Endothelial cell (in vitro differentiated cells): ENCODE measurements at places on chromosomes 3 and 15.
A peak's percentile ranks its signal among the peaks of the same experiment; 100 is the strongest.

DNA sequence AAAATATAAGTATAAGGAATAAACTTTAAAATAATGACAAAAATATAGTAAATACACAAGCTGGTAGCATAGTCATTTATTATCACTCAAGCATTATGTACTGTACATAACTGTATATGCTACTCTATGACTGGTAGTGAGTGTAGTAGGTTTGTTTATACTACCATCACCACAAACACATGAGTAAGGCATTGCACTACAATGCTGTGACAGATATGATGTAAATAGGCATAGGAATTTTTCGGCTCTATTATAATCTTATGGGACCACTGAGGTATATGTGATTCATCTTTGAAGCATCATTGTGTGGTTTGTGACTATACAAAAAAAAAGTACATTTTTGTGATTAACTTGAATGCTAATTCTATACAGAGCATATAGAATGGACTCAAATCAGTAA lies 35.3 kb upstream of the FBN1 start:
- DNase-seq: no peak

GRCh38 chr15:56736881-56737707 lies 3.8 kb upstream of the ZNF280D start:
- DNase-seq: no peak

- DNase-seq: no peak
These were observed 13.1 kb upstream of the LTF start for GRCh38 chr3:46477756-46478155.

DNA sequence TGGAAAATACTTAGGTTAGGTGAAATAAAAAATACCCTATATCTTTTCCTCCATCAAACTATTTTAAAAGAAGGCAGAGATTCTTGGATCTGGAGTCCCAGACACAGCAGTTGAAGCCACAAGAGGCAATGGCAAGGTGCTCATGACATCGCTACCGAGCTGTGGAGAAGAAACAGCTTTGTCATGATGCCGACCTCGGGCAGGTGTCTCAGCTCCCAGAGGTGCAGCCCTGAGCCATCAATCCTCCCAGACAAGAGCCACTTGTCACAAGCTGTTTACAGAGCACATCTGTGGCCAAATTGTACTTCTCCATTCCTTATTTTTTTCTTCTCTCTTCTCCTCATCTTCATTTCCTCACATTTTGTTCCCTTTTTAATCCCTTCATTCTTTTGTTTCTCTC lies 50.8 kb downstream of the GPR176 start:
- no peak for DNase-seq

DNA sequence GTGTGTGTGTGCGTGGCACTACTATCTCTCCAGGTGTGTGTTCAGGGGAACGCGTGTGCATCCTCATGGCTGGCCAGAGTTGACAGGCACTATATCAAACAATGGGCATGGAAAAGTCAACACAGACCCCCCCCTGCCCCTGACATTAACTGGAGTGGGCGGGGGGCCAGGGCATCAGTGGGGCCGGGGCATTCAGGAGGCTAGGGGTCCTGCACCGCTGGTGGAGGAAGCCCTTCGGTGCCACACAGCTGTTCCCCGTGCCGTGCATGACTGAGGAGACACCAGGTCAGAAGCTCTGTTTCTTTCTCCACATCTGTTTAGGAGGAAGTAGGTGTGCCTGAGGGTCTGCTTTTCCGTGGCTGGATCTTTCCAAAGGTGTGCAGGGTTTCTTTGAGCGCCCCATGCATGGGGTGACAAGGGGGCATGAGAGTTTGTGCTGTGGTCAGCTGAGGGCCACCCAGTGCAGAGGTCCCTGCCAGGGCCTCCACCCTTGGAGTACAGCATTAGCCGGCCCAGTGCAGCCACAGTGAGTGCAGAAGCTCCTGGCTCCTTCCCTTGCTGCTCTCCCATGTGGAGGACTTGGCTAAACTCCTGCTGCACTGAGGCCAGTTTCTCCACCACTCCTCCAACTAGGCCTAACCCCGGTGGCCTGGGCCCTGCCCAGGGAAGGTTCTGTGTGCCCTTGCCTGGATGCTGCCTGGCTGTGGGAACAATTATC lies 7.5 kb downstream of the C3orf22 start:
- DNase-seq: peak; percentile 1

DNA sequence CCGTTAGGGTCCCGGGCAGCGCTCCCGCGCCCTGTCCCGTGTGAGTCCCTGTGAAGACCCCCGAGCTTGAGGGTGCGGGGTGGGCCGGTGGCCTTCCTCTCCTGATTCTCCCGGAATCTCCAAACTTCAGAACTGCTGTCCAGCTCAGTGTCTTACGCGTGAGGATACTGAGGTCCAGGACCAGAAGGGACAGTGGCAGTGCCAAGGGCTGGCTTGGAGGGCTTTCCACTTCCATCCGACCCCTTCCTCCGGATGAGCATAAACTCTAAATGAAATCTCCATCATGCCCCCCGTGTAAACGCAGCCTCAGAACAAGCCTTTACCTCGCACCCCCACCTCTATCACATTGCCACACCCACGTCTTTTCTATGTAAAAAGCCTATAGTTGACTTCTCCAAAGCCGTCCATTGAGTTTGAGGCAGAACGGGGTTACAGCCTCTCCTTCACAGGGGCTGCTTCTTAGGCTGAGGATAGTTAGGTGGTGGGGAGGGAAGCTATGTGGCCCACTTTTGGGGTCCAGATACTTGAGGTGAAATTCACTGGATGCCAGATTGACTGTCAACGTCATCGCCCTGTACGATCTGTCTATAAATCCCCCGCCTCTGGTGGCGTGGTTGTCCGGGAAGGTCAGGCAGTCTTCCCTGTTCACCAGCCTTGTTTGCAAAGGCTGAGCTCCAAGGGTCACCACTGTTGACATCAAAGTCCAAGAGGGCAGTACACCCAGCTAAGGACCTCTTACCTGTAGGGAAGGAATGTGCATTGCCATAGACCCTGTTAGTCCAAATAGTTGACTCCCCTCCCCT lies 1.1 kb downstream of the EDEM1 start:
- peak; percentile 11 for DNase-seq

- no peak for DNase-seq
These were observed 8.0 kb downstream of the LOXL1 start for GRCh38 chr15:73934281-73934680.

DNA sequence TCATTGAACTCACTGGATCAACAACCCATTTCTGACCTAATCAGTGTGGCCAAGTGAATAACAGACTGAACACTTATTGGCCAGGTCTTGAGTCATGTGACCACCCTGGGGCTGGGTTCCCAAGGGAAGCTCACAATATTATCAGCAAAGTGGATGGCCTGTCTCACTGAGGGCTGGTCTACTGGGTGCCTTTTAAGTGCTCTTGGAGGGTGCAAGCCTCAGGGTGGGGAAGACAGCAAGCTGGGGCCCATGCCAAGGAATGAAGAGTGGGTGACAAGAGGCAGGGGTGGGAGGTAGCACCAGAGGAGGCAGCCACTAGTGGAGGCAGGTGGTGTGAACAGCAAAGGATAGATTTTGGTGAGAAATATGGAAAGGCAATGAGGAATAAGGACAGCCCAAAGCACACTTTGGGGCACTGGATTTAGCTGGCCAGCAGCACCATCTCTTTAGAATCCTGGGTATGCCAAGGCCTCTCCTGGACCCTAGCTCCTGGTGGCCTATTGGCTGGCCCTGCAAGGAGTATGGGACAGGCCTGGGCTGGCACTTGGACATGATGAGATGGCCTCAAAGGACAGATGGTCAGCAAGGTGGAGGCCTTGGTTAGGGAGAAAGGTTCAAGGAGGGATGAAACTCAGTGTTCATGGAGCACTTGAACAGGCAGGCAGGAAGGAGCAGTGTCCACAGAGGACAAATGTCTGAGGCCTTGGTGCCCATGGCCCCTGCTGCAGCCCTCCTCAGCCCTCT lies 34.2 kb downstream of the HMCES start:
- DNase-seq: no peak

DNA sequence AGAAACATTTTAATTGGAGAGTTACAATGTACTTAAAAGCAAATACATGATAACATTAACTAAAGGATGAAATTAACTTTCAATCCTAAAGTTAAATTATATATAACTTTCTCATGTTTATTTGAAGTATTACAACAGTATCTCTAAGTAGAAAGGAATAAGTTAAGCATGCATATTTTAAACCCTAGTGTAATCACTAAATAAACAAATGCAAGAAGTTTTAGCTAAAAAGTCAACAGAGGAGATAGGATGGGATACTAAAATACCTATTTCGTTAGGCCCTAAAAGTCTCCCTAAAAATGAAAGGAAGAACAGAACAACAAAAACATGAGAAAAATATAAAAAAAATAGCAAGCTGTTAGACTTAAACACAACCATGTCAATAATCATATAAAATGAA lies 361.3 kb upstream of the THBS1 start:
- DNase-seq: no peak

DNA sequence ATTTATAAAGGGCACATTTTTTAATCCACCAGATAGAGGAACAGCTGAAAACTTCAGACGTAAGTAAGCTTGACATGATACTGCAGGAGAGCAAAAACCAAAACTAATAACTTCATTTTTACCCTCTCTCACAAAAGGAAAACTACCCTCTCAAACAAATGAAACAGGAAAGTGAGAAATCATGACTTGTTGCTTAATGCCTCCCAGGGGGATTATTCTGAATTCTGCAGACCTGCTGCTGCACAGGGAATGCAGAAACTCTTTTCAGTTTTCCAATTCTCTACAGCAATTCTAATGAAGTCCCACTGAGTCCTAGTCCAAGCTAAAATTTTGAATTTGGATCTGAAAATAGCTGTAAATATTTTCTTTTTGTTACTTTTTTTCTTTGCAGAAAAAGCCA lies 637.1 kb upstream of the CCDC54 start:
- DNase-seq: no peak

DNA sequence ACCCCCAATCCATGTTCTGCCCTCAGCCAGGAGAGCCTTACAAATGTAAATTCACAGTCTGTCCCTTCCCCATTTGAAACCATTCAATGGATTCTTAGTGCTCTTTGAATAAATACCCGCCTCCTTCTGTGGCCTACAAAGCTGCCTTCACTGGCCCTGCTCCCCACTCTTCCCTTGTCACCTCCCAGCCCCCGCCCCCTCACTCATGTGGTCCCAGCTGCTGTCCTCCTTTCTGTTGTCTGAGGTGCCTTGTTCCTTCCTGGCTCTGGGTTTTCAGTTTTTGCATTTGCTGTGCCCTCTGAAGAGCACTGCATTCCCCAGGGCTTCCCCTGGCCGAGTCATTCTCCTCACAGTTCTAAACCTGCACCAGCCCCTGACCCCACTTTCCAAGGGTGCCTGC lies 3.2 kb downstream of the EFCAB12 start:
- DNase-seq: no peak

GRCh38 chr3:130895690-130896488 lies 2.0 kb downstream of the ATP2C1 start:
- no peak for DNase-seq

DNA sequence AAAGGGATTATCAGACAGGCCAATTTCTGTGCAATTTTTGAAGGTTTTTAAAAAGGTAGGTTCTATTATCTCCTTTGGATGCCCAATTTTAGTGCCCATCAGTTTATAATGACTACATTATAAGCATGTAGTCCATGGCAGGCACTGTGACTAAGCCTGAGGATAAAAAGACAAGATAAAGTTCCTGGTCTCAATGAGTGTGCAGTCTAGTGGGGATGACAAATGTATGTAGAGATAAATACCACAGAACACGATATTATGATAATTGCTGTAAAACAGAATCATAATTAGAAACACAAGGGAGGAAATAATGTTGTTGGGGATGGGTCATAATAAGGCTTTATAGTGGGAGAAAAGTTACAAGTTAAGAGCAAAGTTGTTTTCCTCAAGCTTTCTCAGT lies 163.1 kb downstream of the ZNF385D start:
- DNase-seq: no peak

DNA sequence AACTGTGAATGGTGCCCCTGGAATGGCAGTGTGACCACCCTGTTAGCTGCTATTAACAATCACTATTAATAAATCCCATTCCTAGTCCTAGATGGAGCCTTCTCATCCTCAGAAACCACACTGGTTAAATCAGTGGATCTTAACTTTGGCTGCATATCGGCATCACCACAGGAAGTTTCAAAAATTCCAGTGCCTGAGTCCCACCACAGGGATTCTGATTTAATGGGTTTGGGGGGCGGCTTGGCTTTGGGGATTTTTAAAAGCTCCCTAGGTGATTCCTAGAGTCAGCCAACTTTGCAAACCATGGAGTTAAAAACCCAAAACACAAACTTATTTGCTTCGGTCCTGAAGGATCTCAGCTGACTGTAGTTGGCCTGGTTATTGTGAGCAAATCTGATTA lies 3.1 kb downstream of the FAM107A start:
- no peak for DNase-seq

DNA sequence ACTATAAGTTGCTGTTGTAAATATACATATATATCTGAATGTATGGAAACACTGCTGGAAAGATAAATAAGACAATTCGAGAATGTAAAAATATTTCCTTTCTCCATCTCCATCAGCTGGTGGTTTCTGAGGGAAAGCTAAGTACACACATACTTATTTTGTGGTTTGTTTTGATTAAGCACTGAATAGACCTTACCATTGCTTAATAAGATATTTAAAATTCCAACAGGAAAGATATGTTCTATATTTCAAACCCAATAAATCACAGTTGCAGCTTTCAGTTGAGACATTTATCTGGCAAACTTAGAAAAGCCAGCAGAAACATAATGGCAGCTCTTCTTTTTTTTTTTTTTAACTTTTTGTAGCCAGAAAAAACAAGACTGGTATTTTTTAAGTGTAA lies 160.4 kb downstream of the VGLL3 start:
- DNase-seq: no peak

- no peak for DNase-seq
These were observed 314.0 kb downstream of the KBTBD8 start for GRCh38 chr3:67312155-67312554.

GRCh38 chr15:78772738-78773137 lies 38.5 kb downstream of the ADAMTS7 start:
- no peak for DNase-seq

GRCh38 chr15:80242132-80242769 lies 9.8 kb downstream of the CTXND1 start:
- DNase-seq: peak; percentile 56

DNA sequence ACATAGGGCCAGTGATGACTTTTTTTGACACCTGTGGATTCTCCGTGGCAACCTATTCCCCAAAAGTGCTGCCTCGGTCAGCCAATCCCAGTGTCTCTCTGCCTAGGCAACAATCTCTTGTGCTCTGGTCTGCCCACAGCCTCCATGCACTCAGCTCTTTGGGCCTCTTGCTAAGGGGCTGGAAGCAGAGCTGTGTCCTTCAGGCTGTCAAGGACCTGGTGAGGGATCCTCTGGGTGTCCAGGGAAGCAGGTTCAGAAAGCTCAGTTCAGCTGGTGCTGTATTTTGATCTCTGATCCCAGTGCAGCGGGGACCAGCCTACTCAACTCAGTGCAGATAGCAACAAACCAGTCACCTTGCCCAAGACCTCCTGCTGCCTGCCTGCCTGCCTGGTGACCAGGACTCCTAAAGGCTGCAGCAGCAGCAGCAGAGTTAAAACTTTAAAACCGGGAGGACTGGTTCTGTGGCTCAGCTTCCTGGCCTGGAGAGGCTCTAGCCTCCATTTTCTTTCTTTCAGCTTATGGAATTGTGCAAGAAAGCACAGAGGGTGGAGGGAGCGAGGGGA lies 6.2 kb downstream of the PAK6 start:
- no peak for DNase-seq

GRCh38 chr3:17157713-17158112 lies 273.0 kb downstream of the PLCL2 start:
- no peak for DNase-seq

- DNase-seq: no peak
These were observed 93.2 kb downstream of the ZNF280D start for GRCh38 chr15:56640127-56640526.

GRCh38 chr3:25428789-25429335 lies 799 bp downstream of the RARB start:
- no peak for DNase-seq

GRCh38 chr3:138349926-138350665 lies 1.7 kb downstream of the MRAS start:
- no peak for DNase-seq

- no peak for DNase-seq
These were observed 752.3 kb downstream of the EPHA3 start for GRCh38 chr3:89859757-89860156.
